ENCODE measurements at places on chromosomes 16 and 17.

- peak; percentile 92 for DNase-seq
Observed at GRCh38 chr17:43556292-43556691, 10.2 kb upstream of the ETV4 start.

- DNase-seq, result no peak
Observed at GRCh38 chr16:47519037-47519436, 57.9 kb downstream of the PHKB start.

GRCh38 chr16:3118204-3118790 lies 5.9 kb downstream of the ZNF205 start:
- no peak for DNase-seq

GRCh38 chr16:89256651-89257254 lies 39.2 kb downstream of the ZNF778 start:
- DNase-seq, result peak; percentile 62

DNA sequence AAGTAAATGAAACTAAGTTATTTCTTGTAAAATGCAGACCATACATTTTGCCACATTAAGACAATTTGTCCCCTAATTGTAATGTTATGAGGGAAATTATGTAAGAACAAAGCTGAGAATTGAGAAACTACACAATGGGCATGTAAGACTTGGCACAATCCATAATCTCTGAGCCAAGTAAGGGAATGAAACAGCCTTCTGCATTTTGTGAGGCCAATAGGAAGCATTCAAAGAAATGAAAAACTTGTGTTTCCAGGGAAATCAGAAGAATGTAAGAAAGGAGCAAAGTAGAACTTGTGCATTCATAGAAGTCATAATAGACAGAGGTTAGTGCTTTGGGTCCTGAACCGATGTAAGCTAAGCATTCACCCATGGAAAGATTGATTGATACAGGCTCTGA lies 1.8 kb downstream of the KRTAP9-4 start:
- DNase-seq, result no peak

- DNase-seq, result no peak
Observed at GRCh38 chr17:57737450-57737849, 7.6 kb downstream of the CCDC182 start.

- peak; percentile 93 for DNase-seq
Observed at GRCh38 chr16:10871157-10871991, 5.6 kb upstream of the CIITA start.

GRCh38 chr17:39239640-39240314 lies 14.0 kb upstream of the STAC2 start:
- DNase-seq, result peak; percentile 53

GRCh38 chr16:52621651-52622050 lies 74.7 kb upstream of the TOX3 start:
- no peak for DNase-seq

DNA sequence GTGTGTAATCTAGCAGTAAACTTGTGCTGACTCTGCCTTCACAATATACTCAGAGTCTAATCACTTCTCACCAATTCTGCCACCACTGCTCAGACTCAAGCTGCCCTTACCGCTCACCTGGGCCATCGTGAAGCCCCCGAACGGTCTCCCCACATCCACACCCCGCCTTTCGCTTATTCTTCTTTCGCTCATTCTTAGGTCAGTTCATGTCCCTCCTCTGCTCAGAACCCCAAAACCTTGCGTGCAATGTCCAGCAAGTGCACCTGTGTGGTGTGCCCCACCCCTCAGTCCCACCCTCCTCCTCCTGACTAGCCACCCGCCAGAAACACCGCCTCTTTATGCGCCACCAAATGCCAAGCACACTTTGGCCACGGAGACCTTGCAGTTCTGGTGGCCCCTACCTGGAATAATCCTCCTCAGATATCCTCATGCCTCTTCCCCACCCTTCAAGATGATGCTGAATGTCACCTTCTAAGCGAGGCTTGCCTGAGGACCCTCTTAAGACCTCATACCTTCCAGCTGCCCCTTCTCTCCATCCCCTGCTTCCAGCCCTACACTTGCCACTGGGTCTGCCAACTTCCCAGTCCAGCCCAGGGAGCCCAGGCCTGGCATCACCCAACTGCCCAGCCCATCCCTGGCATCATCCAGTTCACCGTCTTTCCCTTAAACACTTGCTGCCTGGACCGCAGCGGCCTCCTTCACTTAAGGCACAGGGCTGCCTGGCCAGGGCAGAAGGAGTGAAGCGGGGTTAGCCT lies 34.3 kb upstream of the RBFOX3 start:
- no peak for DNase-seq

- DNase-seq, result no peak
Observed at GRCh38 chr17:48547808-48548522, 3.1 kb upstream of the HOXB2 start.

- no peak for DNase-seq
Observed at GRCh38 chr17:67829331-67829730, 4.0 kb downstream of the BPTF start.

DNA sequence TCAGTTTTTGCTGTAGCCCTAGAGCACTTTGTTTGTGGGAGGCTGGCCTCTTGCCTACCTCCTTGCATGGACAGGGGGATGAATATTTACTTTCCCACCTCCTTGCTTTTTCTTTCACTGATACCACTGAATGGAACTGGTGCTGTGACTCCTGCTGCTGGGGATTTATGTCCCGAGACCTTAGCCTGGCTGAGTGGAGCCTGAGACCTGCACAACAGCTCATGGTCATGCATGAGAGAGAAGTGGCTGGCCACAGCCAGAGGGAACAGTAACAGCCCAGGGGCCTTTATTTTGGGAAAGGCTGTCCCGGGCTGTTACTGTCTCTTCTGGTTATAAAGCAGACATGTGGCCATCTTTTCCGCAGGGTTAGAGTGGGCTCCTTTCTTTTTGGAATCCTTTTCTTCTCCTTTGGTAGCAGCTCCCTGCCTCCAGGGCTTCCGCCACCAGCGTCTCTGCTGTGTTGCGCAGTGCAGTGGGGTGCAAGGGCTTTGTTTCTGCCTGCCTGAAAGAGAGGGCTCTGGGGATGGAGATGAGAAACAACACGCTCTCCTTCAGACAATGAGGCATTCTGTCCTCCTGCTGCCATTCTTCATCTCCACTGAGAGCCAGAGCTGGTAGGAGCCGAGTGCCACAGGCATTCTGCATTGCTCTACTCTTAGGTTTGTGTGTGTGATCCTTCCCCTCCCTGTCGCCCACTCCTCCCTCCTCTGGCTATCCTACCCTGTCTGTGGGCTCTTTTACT lies 14.5 kb downstream of the SNX11 start:
- DNase-seq, result no peak

Measured in NB4 (cell line).